ENCODE measurements at places on chromosomes 7 and 10.

GRCh38 chr10:111063471-111063870 is 13.4 kb upstream of the ADRA2A start:
- DNase-seq: no peak

DNA sequence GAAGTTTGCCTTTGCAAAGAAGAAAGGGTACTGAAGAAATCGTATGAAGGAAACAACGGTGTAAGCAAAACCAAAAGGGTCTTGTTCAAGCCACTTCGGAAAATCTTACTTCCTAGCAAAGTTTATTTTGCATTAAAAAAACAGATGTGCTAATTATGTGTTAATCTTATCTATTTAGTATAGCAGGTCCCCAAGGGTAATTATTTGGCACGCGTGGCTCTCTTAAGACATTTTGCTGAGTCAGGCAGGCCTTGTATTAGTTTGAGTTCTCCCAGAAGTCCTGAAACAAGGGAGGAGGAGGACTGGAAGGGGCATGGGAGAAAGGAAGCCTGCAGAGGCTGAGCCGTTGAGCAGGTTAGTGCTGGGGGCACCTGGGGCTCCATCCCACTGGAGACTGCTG is 44.9 kb downstream of the TMEM178B start:
- no peak for DNase-seq

DNA sequence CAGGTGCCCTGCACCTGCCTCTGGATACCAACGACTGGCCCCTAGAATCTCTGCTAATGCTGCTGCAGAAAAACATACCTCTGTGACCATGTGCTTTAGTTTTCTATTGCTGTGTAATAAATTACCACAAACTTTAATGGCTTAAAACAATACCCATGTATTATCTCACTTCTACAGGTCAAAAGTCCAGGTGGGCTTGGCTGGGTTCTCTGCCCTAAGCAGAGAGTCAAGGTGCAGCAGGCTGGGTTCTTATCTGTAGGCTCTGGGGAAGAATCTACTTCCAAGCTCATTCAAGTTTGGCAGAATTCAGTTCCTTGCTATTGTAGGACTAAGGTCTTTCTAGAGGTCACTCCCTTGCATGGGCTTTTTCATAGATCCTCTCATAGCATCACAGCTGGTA is 52.3 kb downstream of the CCDC71L start:
- DNase-seq: no peak

- DNase-seq: no peak
These were observed 7.6 kb downstream of the STEAP4 start for GRCh38 chr7:88299126-88299525.

GRCh38 chr10:88106366-88106765 is 242.9 kb downstream of the PTEN start:
- DNase-seq: no peak

DNA sequence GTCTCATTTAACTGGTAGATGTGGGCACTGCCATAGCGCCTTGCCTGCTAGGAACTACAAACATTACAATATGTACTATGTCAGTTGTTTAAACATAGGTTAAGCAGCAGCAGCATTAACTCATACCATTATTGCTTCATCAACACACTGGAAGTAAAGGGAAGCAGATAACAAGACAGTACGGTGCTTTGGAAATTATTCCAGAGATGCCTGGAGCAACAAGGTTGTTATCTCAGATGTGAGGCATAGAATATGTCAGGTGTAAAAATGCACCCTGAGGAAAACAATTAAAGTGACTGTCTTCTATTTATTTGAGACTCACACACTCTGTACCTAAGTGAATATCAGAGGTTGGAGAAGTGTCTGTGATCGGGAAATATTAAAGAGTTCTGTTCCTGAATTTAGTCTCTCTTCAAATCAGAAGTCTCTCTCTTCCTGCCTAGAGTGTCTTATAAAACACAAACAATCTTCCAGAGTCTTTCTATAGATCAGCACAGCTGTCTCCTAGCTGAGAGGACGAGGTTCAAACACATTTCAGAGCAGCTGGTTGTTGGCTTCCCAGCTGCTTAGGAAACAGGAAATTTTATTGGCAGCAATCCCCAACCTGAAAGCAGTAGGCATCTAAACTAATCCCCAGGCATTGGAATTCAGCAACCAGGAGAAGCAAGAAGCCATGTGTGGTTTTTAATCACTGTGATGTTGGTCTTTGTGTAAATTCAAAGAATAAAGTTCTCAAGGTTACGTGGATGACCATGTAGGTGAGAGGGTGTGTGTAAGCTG is 994.4 kb upstream of the LRRTM3 start:
- peak; percentile 22 for DNase-seq

- DNase-seq: no peak
These were observed 621.9 kb upstream of the GHITM start for GRCh38 chr10:83517456-83517855.

- no peak for DNase-seq
These were observed 142.9 kb downstream of the RAB11FIP2 start for GRCh38 chr10:117903854-117904253.

DNA sequence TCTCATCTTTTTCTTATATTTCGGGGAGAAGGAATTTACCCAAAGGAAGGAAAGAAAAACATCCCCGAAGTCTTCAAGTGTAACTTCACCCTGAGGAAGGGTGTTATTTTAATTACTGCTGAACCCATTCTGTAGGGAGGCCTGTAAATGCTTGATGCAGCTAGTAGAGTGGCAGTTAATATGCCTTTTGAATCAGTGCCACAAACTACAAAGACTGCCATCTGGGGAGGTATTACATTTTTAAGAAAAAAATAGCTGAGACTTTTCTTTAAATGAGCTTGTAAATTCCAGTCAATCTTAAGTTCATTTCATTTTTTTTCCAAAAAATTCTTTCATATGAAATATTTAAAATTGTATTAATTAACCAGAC is 233.1 kb upstream of the FERD3L start:
- no peak for DNase-seq

GRCh38 chr7:101841328-101841727 is 23.9 kb downstream of the CUX1 start:
- no peak for DNase-seq

DNA sequence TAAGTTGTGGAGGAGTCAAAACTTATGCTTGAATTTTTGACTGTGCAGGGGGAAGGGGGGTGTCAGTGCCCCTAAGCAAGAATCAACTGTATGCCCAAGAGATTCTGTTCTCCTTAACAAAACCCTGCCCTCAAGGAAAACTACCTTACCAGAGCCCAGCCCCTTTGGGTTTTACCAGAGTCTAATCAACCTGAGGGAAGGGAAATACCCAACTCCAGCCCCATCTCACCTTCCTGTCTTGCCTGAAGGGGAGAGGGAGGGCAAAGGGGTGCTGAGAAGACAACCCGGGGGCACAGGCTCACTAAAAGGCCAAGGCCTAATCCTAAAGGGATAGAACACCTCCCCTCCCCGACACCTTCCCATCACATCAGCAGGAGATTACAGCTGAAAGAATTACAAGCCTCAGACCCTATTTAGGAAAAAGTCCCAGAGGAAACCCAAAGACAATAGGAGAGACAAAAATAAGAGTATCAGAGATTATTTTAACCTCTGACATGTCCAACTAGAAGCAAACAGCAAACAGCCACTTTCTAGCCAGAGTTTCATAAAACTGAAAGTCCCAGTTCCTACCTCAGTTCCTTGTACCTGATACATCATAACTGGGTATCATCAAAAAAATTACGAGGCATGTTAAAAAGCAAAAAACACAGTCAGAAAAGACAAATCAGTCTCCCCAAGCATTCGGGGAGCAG is 26.8 kb upstream of the C7orf33 start:
- no peak for DNase-seq

DNA sequence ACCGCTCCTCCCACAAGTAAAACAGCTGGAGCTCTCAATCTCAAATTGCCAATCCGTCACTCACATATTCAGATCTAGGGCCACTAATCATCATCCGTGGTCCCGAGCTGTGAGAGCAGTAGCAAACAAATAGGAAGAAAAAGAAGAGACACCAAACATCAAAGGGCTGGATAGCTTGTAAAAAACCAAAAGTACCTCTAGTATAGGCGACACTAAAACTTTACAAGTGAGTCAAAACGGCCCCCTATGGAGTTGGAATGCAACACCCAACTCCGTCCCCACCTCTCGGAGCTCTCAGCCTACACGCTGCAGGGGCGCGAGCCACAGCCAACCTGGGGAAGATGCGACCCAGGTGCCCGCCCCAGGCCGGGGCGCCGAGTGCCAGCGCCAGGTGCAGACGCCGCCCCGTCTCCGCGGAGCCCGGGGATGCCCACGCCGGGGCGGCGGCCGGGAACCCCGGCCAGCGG is 581 bp downstream of the FAM3C start:
- DNase-seq: no peak

DNA sequence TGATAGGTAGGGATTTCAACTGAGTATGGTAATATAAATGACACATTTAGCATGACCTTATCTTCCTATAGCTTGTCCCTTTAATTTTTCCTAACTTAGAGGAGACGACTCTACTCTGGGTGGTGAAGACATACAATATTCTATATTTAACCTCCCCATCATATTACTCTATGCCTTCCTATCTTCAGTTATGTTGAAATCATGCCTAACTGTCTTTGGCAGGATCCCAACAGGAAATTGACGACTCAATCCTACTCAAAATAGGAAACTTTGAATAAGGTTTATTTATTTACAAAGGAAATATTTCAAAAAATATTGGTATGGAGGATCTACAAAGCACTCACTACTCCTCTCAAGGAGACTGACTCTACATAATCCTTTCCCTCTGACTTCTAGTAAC is 24.1 kb upstream of the SEMA3A start:
- DNase-seq: peak; percentile 50

GRCh38 chr7:84914598-84914997 is 272.3 kb downstream of the SEMA3D start:
- no peak for DNase-seq

GRCh38 chr10:63866747-63867140 is 345.5 kb downstream of the REEP3 start:
- peak; percentile 3 for DNase-seq

DNA sequence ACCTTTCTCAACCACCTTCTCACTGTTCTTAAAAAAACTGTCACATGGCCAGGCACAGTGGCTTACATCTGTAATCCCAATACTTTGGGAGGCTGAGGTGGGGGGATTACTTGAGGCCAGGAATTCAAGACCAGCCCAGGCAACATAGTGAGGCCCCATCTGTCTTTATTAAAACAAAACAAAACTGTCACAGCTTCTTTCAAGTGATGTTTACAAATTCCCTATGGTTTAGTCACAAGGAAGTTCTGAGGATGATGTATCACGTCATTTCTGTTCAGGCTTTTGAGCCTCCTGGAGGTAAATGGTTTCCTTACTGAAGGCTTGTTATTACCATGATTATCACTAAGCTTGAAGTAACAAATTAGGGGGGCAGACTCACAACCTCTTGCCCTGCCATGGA is 186.2 kb downstream of the CFTR start:
- DNase-seq: peak; percentile 69

- no peak for DNase-seq
These were observed 745.8 kb upstream of the LRRTM3 start for GRCh38 chr10:66180021-66180420.

GRCh38 chr10:111936143-111936542 is 247.4 kb downstream of the GPAM start:
- DNase-seq: no peak

GRCh38 chr10:103168438-103168837 is 24.6 kb downstream of the NT5C2 start:
- peak; percentile 43 for DNase-seq

DNA sequence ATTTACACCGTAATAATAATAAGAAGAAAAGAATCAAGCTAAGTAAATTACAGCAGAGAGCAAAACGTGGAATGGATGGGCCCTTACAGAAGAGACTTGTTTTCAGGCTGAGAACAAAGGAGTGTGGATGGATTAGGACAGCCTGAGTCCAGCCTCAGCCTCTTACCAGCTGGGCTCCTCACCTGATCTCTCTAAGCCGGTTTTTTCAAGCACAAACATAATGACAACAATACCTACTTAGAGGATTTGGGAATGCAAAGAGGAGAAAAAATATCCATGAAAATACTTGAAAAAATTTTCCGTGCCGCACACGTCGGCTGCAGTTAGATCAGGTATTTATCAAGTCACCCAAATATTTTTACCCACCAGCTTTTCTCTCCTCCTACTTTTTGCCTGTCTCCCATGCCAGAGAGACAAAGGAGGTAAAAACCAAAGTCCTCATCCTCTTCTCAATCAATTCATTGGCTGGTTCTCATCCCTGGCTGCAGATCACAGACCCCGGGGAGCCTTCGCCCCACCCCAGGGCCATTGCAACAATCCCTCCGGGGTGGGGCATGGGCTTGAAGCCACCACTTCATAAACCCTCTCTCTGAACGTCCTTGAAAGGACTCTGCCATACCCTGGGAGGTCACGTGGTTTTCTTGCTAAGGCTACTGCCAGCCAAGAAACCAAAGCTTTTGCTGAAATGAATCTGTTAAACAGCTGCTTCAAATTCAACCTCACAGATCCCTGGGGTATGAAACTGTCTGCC is 29.7 kb upstream of the GTF2I start:
- no peak for DNase-seq

GRCh38 chr10:7700577-7701125 is 2.5 kb upstream of the ITIH2 start:
- DNase-seq: no peak

GRCh38 chr7:55363386-55364170 is 1.6 kb upstream of the LANCL2 start:
- no peak for DNase-seq

GRCh38 chr7:128171-129080 is 63.9 kb upstream of the FAM20C start:
- DNase-seq: no peak

DNA sequence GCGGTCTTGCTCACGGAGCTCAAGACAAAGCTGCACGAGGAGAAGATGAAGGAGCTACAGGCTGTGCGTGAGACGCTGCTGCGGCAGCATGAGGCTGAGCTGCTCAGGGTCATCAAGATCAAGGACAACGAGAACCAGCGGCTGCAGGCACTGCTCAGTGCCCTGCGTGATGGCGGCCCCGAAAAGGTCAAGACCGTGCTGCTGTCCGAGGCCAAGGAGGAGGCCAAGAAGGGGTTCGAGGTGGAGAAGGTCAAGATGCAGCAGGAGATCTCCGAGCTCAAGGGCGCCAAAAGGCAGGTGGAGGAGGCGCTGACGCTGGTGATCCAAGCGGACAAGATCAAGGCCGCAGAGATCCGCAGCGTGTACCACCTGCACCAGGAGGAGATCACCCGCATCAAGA is 51.4 kb downstream of the JAKMIP3 start:
- no peak for DNase-seq

GRCh38 chr10:100872034-100872791 is 40.5 kb upstream of the SLF2 start:
- no peak for DNase-seq

DNA sequence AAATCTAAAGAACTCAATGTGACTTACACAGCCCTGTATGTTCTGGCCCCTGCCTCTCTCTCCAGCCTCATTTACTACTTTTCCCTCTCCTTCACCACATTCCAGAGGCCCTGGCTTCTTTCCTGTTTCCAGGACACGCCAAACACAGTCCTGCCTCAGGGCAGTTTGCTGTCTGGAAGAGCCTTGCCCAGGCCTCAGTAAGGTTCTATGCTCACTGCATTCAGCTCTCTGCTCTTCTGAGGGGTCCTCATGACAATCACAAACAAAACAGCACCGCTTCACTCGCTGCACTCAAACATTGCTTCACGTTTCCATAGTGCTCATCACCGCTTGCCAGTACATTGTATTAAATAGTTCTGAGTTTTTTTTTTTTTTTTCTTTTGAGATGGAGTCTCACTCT is 35.1 kb upstream of the GARS1 start:
- DNase-seq: peak; percentile 85
